Activated CD8-positive, alpha-beta memory T cell treated with anti-CD3 and anti-CD28 coated beads, Interleukin-2, amount 10 ng/mL, durations not matched to agents 7 days and 5 days (primary cell): ENCODE measurements at places on chromosomes 11 and 22.

DNA sequence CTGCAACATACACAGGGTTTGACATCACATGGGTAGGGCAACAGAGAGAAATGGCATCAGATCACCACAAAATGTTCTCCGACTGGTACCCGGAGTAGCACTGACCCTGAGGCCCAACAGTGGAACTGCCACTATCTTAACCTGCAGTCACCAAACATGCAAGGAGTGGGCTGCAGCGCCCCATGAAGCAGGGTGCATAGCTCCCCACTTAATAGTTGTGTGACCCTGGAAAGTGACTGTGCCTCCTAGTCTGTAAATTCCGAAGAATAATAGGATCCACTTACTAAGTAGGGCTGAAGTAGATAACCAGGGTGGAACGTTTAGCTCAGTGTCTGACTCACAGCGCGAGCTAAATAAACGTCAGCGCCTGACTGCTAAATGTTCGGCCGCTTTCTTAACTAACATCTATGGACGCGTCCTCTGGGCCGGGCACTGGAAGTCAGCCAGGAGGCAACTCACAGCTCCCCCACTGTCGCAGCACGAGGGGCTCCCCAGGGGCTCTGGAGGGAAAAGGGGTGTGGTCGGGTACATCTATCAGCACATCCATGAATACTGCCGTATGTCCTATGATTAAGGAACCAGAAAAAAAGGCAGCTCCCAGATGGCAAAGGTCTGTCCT lies 777 bp downstream of the LTO1 start:
- H3K27ac ChIP-seq, result peak overlapping the region; percentile 79
- H3K4me1 ChIP-seq, result peaks cover 25% of the 10 kb centered on the region
- H3K4me3 ChIP-seq, result peak overlapping the region; percentile 89
- peaks cover 2% of the 10 kb centered on the region for H3K27me3 ChIP-seq

DNA sequence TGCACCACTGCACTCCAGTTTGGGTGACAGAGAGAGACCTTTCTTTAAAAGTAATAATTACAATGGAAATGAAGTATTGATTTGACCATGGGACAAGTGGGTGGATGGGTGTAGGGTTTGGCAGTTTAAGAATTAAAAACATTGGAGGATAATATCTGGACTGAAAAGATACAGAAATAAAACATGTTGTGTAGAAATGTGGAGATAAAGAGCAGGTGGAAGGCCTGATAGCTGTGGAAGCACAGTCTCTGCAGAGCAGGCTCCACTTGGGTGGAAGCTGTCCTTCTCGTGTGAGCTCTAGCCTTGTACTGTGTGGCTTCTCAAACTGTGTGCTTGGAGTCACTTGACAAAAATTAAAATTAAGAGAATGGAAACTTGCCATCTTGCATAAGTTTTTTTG lies 25.6 kb downstream of the APLP2 start:
- no peak overlapping the region for H3K4me3 ChIP-seq
- DNase-seq, result no peak
- no peaks in the 10 kb centered on the region for H3K4me1 ChIP-seq
- no peak overlapping the region for H3K27ac ChIP-seq
- no peaks in the 10 kb centered on the region for H3K36me3 ChIP-seq

- DNase-seq, result peak; percentile 70
- peaks cover 8% of the 10 kb centered on the region for H3K27me3 ChIP-seq
- no peaks in the 10 kb centered on the region for H3K36me3 ChIP-seq
- no peak overlapping the region for H3K27ac ChIP-seq
These were observed 24.7 kb downstream of the LAYN start for GRCh38 chr11:111565114-111565720.

GRCh38 chr11:73252577-73253191 lies 19.5 kb upstream of the P2RY6 start:
- peak; percentile 66 for DNase-seq
- no peak overlapping the region for H3K4me3 ChIP-seq
- no peak overlapping the region for H3K27ac ChIP-seq
- no peaks in the 10 kb centered on the region for H3K36me3 ChIP-seq
- peaks cover 7% of the 10 kb centered on the region for H3K4me1 ChIP-seq
- no peaks in the 10 kb centered on the region for H3K27me3 ChIP-seq

GRCh38 chr22:50323900-50324299 lies 2.9 kb downstream of the DENND6B start:
- no peak for DNase-seq
- H3K4me3 ChIP-seq, result no peak overlapping the region
- no peaks in the 10 kb centered on the region for H3K36me3 ChIP-seq
- no peak overlapping the region for H3K27ac ChIP-seq
- H3K4me1 ChIP-seq, result peaks cover 12% of the 10 kb centered on the region

DNA sequence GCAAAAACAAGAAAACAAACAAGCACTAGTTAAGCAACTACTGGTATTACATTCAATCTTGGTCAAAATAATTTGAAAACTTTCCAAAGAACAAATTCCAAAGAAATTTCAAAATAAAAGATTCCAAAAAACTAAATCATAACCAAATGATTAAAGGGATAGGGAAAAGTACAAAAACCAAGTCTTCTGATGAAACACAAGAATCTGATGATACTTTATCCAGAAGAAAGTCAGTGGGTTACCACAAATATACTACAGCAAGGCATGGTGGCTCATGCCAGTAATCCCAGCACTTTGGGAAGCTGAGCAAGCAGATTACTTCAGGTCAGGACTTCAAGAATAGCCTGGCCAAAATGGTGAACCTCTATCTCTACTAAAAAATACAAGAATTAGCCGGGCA lies 59.1 kb downstream of the NUP98 start:
- H3K4me3 ChIP-seq, result no peak overlapping the region
- peaks cover 2% of the 10 kb centered on the region for H3K4me1 ChIP-seq
- DNase-seq, result no peak
- no peaks in the 10 kb centered on the region for H3K27me3 ChIP-seq
- peaks cover 54% of the 10 kb centered on the region for H3K36me3 ChIP-seq

GRCh38 chr11:46523290-46523689 lies 70.5 kb downstream of the AMBRA1 start:
- no peak overlapping the region for H3K4me3 ChIP-seq
- H3K27me3 ChIP-seq, result no peaks in the 10 kb centered on the region
- no peak overlapping the region for H3K27ac ChIP-seq
- peaks cover 12% of the 10 kb centered on the region for H3K36me3 ChIP-seq
- no peak for DNase-seq
- H3K4me1 ChIP-seq, result peaks cover 3% of the 10 kb centered on the region

DNA sequence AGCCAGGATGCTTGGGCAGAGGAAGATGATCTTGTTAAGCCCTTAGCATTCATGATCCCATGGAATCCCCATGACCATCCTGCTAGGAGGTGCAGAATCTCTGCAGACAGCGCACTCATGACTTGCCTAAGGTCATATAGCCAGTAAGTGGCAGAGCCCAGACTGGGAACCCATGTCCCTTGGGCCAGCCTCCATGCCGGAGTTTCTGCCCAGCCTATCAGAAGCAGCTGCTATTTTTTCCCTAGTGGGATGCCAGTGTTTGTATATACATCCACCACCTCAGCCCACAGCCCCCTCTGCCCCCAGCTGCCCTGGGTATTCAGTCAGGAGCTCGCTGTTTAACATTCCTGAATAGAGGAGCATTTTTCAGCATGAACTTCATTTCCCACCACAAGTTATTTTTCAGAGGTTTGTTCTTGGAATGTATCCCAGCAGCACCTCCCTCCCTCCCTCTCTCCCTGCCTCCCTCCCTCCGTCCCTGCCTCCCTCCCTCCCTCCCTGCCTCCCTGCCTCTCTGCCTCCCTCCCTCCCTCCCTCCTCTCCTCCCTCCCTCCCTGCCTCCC lies 34.4 kb upstream of the SUSD2 start:
- peaks cover 33% of the 10 kb centered on the region for H3K4me1 ChIP-seq
- H3K36me3 ChIP-seq, result peaks cover 4% of the 10 kb centered on the region
- DNase-seq, result no peak
- no peaks in the 10 kb centered on the region for H3K27me3 ChIP-seq
- no peak overlapping the region for H3K27ac ChIP-seq

- no peak for DNase-seq
- H3K4me1 ChIP-seq, result peaks cover 3% of the 10 kb centered on the region
- H3K27ac ChIP-seq, result no peak overlapping the region
- no peaks in the 10 kb centered on the region for H3K36me3 ChIP-seq
- H3K4me3 ChIP-seq, result no peak overlapping the region
These were observed 168.4 kb downstream of the SBF2 start for GRCh38 chr11:10125522-10126133.

DNA sequence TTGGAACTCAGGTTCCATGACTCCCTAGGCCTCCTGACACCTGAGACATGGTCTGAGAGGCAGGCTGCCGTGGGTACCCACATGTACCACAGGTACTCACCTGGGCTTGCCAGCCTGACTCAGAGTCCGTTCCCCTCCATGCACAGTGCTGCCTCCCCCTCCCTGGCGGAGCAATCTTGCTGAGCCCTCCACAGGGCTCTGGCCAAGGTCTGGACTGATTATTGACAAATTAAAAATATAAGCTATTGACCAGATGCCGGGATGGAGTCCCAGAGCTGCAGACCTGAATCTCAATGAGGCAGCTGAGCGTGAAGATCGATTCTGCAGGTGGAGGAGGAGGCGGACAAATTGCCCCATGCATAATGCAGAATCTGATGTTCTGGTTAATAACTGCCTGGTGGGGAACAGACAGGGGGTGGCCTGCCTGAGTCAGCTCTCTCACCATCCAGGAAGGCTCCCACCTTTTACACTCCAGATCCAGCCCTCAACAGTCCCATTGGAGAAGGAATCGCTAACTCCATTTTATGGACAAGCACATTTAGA lies 422.7 kb downstream of the MIAT start:
- no peaks in the 10 kb centered on the region for H3K36me3 ChIP-seq
- peaks cover 4% of the 10 kb centered on the region for H3K27me3 ChIP-seq
- H3K4me3 ChIP-seq, result no peak overlapping the region
- H3K4me1 ChIP-seq, result no peaks in the 10 kb centered on the region

- H3K4me1 ChIP-seq, result no peaks in the 10 kb centered on the region
- no peaks in the 10 kb centered on the region for H3K27me3 ChIP-seq
- H3K27ac ChIP-seq, result no peak overlapping the region
- no peak overlapping the region for H3K4me3 ChIP-seq
- DNase-seq, result no peak
These were observed 56.7 kb downstream of the TIMP3 start for GRCh38 chr22:32858121-32858703.

DNA sequence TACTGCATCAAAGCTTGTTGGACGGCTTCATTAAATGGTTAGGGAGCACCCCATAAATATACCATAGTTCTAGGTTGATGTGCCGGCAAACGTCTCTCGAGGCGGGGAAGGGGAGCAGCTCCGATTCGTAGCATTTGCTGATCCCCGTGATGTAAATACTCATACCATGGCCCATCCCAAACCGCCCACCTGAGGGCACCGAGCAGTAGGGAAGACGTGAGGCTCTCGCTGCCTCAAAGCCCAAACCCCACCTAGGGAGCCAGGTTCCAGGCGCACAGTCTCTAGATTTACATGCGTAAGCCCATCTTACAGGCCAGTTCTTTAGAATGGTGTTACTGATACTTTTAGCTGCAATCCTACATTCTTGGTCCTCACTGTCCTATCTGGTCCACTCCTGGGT lies 124.0 kb downstream of the FEZ1 start:
- no peaks in the 10 kb centered on the region for H3K36me3 ChIP-seq
- DNase-seq, result no peak
- no peak overlapping the region for H3K27ac ChIP-seq
- peaks cover 65% of the 10 kb centered on the region for H3K27me3 ChIP-seq
- H3K4me3 ChIP-seq, result no peak overlapping the region

GRCh38 chr11:34633640-34633989 lies 12.7 kb downstream of the EHF start:
- peaks cover 24% of the 10 kb centered on the region for H3K4me1 ChIP-seq
- DNase-seq, result no peak
- no peaks in the 10 kb centered on the region for H3K36me3 ChIP-seq
- H3K27ac ChIP-seq, result peak overlapping the region; percentile 33

- H3K4me1 ChIP-seq, result no peaks in the 10 kb centered on the region
- no peak for DNase-seq
- no peaks in the 10 kb centered on the region for H3K27me3 ChIP-seq
- H3K36me3 ChIP-seq, result no peaks in the 10 kb centered on the region
These were observed 1631.4 kb upstream of the TENM4 start for GRCh38 chr11:81072273-81072672.

- no peaks in the 10 kb centered on the region for H3K36me3 ChIP-seq
- H3K27ac ChIP-seq, result no peak overlapping the region
- DNase-seq, result peak; percentile 7
- no peak overlapping the region for H3K4me3 ChIP-seq
These were observed 38.7 kb downstream of the EIF3F start for GRCh38 chr11:8025816-8026215.

- H3K27ac ChIP-seq, result no peak overlapping the region
- H3K36me3 ChIP-seq, result peaks cover 2% of the 10 kb centered on the region
- no peak overlapping the region for H3K4me3 ChIP-seq
- no peak for DNase-seq
- H3K27me3 ChIP-seq, result no peaks in the 10 kb centered on the region
- H3K4me1 ChIP-seq, result no peaks in the 10 kb centered on the region
These were observed 36.4 kb upstream of the BID start for GRCh38 chr22:17810570-17811116.

GRCh38 chr11:1691026-1691877 lies 5.7 kb upstream of the KRTAP5-6 start:
- H3K4me1 ChIP-seq, result peaks cover 5% of the 10 kb centered on the region
- no peaks in the 10 kb centered on the region for H3K36me3 ChIP-seq
- H3K4me3 ChIP-seq, result no peak overlapping the region
- H3K27ac ChIP-seq, result no peak overlapping the region

DNA sequence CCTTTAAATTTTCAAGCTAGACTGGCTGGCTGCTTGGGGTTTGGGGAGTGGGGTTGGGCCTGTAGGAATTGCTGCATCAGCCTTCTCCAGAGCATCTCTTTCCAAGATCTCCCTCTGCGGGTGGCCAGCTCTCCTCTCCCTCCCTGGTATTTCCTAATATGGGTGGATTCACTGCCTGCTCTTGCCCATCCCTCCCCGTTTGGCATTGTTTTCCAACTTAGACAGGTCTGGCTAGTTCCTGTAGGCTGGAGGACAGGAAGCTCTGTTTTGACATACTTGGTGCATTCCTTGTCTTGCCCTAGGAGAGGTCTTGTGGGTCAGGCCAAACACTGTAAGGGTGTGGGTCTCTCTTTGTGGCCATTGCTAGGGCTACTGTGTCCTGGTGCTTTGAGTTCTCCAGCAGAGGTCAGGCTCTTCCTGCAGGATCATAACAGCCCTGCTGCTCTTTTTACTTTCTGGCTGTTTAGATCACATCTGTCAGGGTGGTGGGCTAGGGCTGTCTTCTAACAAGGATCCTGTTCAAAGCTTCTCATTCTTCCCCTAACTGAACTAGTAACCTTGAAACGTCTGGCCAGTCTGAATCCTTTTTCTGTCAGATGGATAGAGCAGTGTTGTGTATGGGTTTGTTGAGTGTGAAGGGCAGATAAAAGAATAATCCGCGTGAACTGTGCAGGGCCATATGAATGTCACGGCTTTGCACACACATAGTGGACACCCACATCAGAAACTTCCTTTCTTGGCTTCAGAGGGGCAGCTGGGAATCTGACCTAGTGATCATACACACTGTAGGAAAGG lies 18.3 kb upstream of the MICALL1 start:
- H3K36me3 ChIP-seq, result peaks cover 33% of the 10 kb centered on the region
- no peaks in the 10 kb centered on the region for H3K27me3 ChIP-seq
- no peak overlapping the region for H3K27ac ChIP-seq
- H3K4me1 ChIP-seq, result peaks cover 4% of the 10 kb centered on the region
- no peak overlapping the region for H3K4me3 ChIP-seq
- no peak for DNase-seq
